ENCODE measurements at places on chromosomes 5 and 9.

DNA sequence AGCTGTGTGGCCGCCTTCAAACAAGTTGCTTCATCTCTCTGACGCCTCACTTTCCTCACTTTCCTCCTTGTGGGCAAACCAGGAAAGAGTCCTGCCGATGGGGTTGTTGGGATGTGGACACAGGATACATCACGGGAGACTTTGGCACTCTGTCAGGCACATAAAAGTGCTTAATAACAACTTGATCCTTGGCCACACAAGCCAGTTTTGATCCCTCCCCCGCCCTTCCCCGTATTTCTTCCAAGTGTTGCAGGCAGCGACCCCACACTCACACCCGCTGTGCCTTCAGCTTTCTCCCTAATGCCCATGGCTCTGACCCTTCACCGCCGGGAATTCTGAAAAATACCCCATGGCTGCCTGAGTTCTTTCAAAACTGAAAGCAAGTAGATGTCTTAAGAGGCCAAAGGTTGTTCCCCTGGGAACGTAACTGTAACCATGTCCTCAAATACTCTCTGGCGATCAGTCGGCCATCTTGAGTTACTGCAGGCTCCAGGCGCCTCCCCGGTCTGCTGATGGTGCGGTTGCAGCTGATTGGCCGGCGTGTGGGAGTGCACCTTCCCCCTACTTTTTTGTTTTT, 59.8 kb downstream of the ARHGEF37 start:
- DNase-seq, result no peak

GRCh38 chr5:146164382-146164781, 18.1 kb downstream of the LARS1 start:
- no peak for DNase-seq

DNA sequence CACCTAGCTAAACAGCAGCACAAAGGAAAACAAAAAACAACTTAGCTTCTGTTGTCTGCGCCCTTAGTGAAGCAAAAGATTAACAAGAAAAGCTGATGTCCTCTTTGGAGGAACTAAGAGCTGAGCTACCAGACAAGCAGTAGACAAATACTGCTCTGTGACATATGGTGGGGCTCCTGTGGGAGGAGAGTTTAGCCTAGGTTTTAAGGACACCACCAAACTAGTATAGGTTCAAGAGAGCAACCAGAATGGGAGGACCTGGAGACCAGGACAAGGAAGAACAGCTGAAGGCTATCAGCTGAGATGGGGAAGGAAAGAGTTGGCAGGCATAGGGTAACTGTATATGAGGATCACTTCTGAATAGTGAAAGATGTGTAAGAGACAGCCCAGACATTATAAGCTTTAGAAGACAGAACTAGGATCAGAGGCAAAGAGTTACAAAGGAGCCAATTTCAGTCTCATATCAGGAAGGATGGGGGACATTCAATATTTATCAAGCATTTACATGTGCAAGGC, 27.2 kb downstream of the FBXW2 start:
- DNase-seq, result no peak

DNA sequence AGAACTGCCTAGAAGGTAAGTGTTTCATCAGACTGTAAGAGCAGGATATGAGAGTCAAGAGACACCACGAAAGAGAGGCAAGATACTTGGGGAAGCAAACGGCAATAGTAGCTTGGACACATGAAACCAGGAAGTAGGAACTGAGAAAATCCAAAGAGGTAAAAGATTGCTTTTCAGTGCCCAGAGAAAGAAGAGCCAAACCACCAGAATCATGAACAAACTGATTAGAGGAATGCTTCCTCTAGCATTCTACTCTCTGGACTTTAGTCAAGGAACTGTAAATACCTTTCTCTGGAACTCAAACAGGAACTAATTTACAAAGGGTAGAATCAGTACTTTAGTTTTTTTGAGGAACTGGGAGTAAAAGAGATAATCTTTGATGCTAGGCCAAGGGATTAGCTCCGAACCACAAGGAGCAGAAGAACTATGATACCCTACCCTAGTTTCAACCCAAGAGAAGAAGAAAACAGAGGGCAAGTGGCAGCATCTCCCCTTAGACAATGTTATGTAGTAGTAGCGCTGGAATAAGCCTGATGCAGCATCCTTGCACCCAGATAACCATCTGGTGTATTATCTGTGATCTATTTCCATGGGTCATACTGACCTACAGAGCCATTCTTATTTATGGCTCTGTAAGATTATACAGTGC, 41.3 kb downstream of the EFCAB9 start:
- DNase-seq, result no peak

DNA sequence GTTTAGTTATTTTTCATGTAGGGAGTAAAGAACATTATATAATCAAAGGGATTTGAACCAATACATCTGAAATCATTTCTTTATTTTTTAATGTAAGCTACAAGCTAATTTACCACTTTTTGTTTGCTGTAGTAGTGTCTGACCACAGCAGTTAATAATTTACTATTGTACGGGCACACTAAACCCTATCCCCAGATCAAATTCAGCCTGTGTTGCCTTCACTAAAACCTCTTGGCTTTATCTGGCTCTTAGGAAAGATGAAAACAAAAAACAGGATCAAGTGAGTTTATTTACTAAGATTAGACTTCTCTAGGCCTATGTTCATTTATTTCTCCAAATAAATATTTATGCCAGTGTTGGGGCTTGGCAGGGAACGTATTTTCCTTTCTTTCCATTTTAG, 384.1 kb downstream of the EBF1 start:
- DNase-seq, result no peak

DNA sequence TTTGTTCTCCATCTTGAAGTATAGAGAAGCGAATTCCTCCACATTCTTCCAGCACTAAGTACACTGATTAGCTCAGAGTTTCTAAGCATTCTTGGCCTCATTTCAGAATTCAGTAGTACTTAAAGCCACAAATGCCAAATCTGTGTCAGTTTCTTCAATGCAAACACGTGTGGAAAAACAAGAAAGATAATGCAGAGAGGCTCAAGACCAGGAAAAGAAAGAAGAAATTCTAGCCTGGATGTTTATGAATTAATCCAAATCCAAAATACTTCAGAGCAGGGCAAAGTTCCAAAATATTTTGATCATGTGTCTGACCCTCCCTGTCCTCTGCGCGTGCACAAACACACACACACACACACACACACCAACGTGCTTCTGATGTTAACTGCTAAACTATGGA, 457.6 kb downstream of the SLCO4C1 start:
- DNase-seq, result no peak

- DNase-seq, result no peak
Observed at GRCh38 chr5:42429694-42430093, 6.5 kb downstream of the GHR start.

- DNase-seq, result no peak
Observed at GRCh38 chr5:77095189-77095588, 8.1 kb upstream of the ZBED3 start.

DNA sequence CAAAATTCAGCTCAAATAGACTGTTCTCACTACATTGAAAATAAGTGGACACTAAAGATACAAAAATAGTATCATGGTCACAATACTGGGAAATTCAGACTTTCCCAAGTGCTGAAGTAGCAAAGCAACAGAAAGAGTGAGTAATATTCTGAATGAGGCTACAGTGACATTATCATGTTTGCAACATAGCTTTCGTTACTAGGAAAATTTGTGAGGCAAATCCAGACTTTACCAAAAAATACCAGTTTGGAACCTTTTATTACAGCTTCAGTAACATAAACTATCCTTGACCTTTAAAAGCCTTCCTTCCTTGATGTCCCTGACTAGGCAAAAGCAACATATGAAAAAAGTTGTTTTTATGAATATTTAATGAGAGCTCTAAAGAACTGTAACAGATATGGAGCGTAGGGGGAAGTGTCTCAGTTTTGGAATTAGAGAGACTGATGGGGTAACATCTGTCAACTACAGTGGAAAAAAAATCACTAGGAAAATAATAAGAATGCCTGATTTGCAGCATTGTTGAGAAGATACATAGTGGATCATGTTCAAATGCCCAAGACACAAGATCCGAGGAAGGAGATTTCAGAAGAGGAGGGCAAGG, 312.9 kb downstream of the ADGRV1 start:
- no peak for DNase-seq

GRCh38 chr5:171702135-171702770, 83.4 kb upstream of the SMIM23 start:
- DNase-seq, result no peak
